Endothelial cell of umbilical vein (primary cell): ENCODE measurements at places on chromosomes 3 and 15. TPM values are rescaled to one million over a fixed set of nuclear protein-coding genes. Genes with fewer than 3 reads are reported as not detected.

PRTG gene
- 8.2 and 12.4 TPM in 2 replicates for total RNA-seq

UBR1 gene
- total RNA-seq = 26.9 and 28.8 TPM in 2 replicates

RTP1 gene
- not detected in 2 replicates for total RNA-seq

SCAMP2 gene
- 61.1 and 67.3 TPM in 2 replicates for total RNA-seq

MUSTN1 gene
- 0.62 and 2.2 TPM in 2 replicates for total RNA-seq

- H3K4me3 ChIP-seq = no peak overlapping the region
- no peaks in the 10 kb centered on the region for H3K36me3 ChIP-seq
- H3K4me1 ChIP-seq = no peaks in the 10 kb centered on the region
- DNase-seq = no peak
- no peaks in the 10 kb centered on the region for H3K27me3 ChIP-seq
Measured at GRCh38 chr3:50441424-50442217, 61.8 kb downstream of the CACNA2D2 start.

- no peak overlapping the region for H3K27ac ChIP-seq
- H3K4me3 ChIP-seq = no peak overlapping the region
- no peaks in the 10 kb centered on the region for H3K4me1 ChIP-seq
- no peaks in the 10 kb centered on the region for H3K27me3 ChIP-seq
- no peaks in the 10 kb centered on the region for H3K36me3 ChIP-seq
Measured at GRCh38 chr3:87969620-87970019, 89.2 kb downstream of the CGGBP1 start.

DNA sequence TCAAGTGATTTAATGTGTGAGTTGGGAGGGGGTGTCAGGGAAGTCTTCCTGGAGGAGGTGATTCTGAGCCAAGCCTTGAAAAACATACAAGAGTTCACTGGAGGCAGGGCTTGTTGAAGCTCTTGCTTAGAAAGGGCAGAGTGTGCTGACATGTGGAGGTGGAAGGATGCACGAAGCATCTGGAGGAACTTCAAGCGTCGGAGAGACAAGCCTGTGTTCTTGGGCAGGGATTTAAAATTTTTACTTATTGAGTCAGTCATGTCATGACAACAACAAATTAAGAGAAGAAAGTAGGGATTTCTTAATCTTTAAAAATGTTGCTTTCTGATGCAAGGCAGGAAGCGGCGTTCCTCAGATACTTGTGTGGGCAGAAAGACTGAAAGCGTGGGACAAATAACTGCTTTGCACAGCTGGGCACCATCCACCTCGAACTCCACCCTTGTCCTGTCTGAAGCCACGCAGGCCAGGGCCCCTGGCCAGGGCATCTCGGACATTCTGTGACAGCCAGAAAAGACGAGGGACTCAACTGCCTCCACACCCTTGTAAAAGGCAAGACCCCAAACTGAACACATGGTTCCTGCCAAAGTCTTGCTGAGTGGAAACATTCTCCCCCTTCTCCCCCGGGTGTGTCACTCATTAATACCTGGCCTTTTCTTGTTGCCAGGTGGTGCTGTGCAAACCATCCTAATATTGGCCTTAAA lies 6.9 kb upstream of the IL16 start:
- no peaks in the 10 kb centered on the region for H3K36me3 ChIP-seq
- DNase-seq = no peak
- H3K4me1 ChIP-seq = no peaks in the 10 kb centered on the region
- H3K4me3 ChIP-seq = no peak overlapping the region
- H3K27me3 ChIP-seq = no peaks in the 10 kb centered on the region

GRCh38 chr3:56985878-56986277 lies 74.6 kb upstream of the SPATA12 start:
- H3K27ac ChIP-seq = no peak overlapping the region
- H3K27me3 ChIP-seq = no peaks in the 10 kb centered on the region
- no peak for DNase-seq
- no peak overlapping the region for H3K4me3 ChIP-seq
- no peaks in the 10 kb centered on the region for H3K36me3 ChIP-seq
- peaks cover 11% of the 10 kb centered on the region for H3K4me1 ChIP-seq

- H3K27me3 ChIP-seq = no peaks in the 10 kb centered on the region
- no peaks in the 10 kb centered on the region for H3K4me1 ChIP-seq
- no peak overlapping the region for H3K27ac ChIP-seq
Measured at GRCh38 chr3:73296859-73297258, 235.4 kb downstream of the EBLN2 start.

- peak overlapping the region; percentile 76 for H3K27ac ChIP-seq
- peaks cover 33% of the 10 kb centered on the region for H3K4me1 ChIP-seq
- peaks cover 20% of the 10 kb centered on the region for H3K36me3 ChIP-seq
Measured at GRCh38 chr3:194686816-194687637, 1.3 kb downstream of the FAM43A start.

- H3K4me3 ChIP-seq = no peak overlapping the region
- H3K36me3 ChIP-seq = no peaks in the 10 kb centered on the region
- no peaks in the 10 kb centered on the region for H3K4me1 ChIP-seq
- H3K27ac ChIP-seq = no peak overlapping the region
- no peaks in the 10 kb centered on the region for H3K27me3 ChIP-seq
Measured at GRCh38 chr15:101115393-101115785, 136.5 kb downstream of the CHSY1 start.

DNA sequence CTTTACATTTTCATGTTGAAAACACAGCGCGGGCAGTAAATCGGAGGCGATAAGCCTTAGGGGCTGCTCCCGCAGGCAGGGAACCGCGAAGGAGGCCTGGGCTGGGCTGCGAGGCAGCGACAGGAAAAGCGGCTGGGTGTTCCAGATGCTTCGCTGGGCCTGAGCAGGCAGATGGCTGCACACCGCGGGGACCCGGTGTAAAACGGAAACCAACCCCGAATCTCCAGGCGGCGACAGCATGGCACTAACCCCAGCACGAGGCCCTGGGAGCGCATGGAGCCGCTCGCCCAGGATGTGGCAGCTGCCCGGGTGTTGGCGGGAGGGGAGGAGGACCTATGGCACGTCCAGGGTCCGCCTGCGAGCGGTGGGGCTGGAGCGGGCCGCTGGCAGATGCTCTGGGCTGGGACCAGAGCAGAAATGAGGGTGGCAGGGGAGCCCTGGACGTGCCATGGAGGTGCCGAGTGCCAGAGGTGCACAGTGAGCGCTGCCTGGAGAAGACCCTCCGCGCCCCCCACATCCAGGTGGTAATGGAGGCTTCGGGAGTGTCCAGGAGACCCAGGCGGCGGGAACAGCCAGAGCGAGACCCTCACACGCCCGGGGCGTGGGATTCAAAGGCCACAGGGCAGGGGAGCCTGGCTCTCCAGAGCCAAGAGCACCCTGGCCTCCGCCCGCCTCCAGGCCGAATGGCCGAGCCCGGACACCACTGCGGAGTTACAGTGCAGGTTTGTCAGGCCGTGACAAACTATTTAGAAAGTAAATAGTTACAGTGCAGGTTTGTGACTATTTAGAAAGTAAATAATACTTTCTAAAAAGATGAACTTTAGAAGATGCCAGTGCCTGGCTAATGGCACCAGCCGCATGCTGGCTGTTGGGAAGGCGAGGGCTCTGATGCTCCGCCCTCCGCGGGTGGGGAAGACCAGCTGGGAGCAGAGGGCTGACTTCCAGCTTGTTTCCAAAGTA lies 293.6 kb downstream of the OCA2 start:
- no peaks in the 10 kb centered on the region for H3K36me3 ChIP-seq
- H3K27me3 ChIP-seq = no peaks in the 10 kb centered on the region
- no peak overlapping the region for H3K4me3 ChIP-seq

DNA sequence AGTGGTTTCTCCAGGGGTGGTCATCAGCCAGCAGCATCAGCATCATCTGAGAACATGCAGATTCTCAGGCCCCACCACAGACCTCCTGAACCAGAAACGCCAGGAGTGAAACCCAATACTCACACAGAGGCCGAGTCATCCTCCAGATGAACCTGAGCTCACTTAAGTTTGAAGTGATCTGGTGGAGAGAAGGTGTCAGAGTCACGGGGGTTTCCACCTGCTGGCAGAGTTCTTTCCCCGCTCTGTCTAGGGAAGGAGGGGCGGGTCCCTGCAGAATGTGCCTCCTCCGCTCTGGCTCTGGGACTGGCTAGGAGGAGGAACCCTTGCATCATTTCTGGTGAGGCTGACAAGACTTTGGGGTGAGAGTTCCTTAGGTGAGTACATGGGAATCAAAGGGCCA lies 13.3 kb upstream of the KIF23 start:
- H3K27ac ChIP-seq = no peak overlapping the region
- H3K4me3 ChIP-seq = no peak overlapping the region
- H3K27me3 ChIP-seq = no peaks in the 10 kb centered on the region
- no peaks in the 10 kb centered on the region for H3K36me3 ChIP-seq

- no peak for DNase-seq
- no peak overlapping the region for H3K27ac ChIP-seq
- no peaks in the 10 kb centered on the region for H3K36me3 ChIP-seq
- H3K27me3 ChIP-seq = no peaks in the 10 kb centered on the region
- peaks cover 15% of the 10 kb centered on the region for H3K4me1 ChIP-seq
Measured at GRCh38 chr15:47674586-47675232, 42.6 kb upstream of the SEMA6D start.

DNA sequence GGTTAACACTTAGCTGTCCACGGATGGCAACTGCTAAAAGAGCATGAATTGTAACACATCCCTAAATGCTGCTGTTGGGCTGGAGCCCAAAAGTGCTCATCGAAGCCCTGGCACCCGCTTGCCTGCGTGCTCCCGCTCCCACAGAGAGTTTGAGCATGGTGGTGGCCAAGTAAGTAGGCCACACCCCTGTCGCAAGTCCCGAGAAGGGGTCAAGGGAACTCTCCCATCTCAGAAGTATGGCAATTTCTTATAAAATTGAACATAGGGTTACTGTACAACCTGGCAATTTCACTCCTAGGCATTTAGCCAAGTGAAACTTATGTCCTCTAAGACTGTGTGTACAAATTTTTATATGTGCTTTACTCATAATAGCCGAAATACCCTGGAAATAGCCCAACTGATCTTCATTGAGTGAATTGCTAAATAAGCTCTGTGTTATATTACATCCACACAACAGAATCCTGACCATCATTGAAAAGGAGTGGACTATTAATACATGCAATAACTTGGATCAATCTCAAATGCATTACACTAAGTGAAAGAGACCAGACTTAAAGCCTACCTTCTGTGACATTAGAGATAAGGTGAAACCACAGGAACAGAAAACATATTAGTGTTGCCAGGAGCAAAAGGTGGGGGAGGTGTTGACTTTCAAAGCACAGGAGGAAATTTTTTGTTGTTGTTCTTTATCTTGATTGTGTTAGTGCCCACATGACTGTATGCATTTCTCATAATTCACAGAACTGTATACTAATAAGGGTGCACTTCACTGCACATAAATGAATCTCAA lies 1.5 kb upstream of the GCSAM start:
- H3K4me1 ChIP-seq = no peaks in the 10 kb centered on the region
- no peak overlapping the region for H3K4me3 ChIP-seq
- peaks cover 3% of the 10 kb centered on the region for H3K27me3 ChIP-seq
- no peaks in the 10 kb centered on the region for H3K36me3 ChIP-seq
- DNase-seq = no peak
